Activated naive CD4-positive, alpha-beta T cell treated with anti-CD3 and anti-CD28 coated beads for 36 hours (primary cell): ENCODE measurements at places on chromosomes 11 and 22. TPM values are rescaled to one million over a fixed set of nuclear protein-coding genes. Genes with fewer than 3 reads are reported as not detected.

Gene POLDIP3
- total RNA-seq: 83.7 TPM

Gene ZNRF3
- total RNA-seq: 2.2 TPM

DNA sequence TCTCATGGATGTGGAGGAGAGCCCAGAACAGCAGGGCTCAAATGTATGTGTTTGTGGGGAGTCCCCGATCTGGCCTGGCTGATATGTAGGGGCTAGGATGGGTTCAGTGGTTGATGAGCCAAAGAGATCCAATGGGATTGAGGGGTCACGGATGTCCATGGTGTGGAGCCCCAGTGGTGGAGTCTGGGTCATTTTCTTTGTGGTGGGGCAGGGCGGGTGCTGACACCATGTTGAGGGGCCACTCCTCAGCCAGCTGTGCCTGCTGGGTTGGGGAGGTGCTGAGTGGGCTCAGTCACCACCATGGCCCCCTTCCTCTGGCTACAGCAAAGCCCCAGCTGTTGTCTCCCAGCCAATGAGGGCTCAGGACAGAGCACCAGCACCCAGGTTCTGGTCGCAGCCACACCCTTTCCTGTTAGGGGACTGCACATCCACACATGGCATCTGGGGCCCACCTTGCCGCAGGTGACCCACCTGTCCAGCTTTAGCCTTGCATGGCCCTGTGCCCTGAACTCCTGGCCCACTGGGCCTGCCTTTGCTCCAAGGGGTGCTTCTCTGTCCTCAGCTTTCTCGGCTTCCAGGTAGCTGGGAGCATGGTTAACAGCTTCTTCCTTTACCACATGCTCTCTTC is 3.2 kb upstream of the GNAZ start:
- H3K4me1 ChIP-seq: peaks cover 3% of the 10 kb centered on the region
- peaks cover 3% of the 10 kb centered on the region for H3K27me3 ChIP-seq
- no peak overlapping the region for H3K27ac ChIP-seq

GRCh38 chr22:33401291-33401690 is 343.1 kb upstream of the SYN3 start:
- H3K36me3 ChIP-seq: no peaks in the 10 kb centered on the region
- no peak for DNase-seq
- H3K27ac ChIP-seq: no peak overlapping the region

- H3K27me3 ChIP-seq: no peaks in the 10 kb centered on the region
- peak; percentile 95 for DNase-seq
- no peak overlapping the region for H3K4me3 ChIP-seq
- H3K27ac ChIP-seq: no peak overlapping the region
- H3K36me3 ChIP-seq: no peaks in the 10 kb centered on the region
- peaks cover 8% of the 10 kb centered on the region for H3K4me1 ChIP-seq
Observed at GRCh38 chr11:86456075-86456939, 81.6 kb downstream of the CCDC81 start.

- H3K27me3 ChIP-seq: no peaks in the 10 kb centered on the region
- no peak overlapping the region for H3K4me3 ChIP-seq
Observed at GRCh38 chr11:96263238-96263763, 79.7 kb downstream of the MAML2 start.

DNA sequence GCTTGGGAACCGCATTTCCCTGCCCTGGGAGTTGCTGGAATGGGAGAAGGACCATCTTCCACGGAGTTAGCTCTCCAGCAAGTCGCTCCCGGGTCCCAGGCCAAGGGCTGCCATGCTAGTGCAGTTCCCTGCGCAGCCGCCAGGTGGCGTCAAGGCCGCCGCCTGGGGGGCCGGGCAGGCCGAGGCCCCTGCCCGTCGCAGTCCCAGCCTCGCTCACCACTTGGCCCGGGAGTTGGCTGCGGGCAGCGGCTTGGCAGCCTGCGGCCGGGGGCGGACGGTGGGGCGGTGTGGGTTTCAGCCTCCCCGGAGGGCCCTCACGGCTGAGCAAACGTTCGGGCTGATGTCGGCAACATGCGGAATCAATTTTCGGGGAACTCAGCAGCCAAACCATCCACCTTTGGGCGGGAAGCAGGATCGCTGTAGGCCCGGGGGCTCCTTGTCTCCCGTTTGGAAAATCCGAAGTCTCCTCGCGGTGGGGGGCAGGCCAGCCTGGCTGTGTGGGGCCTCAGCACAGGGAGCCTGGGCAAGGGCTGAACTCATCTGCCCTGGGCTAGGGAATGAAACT is 415.1 kb downstream of the SOX6 start:
- no peaks in the 10 kb centered on the region for H3K36me3 ChIP-seq
- H3K4me1 ChIP-seq: no peaks in the 10 kb centered on the region
- no peaks in the 10 kb centered on the region for H3K27me3 ChIP-seq

Gene SCO2
- 1.1 TPM for total RNA-seq

- no peaks in the 10 kb centered on the region for H3K36me3 ChIP-seq
- no peak overlapping the region for H3K27ac ChIP-seq
- H3K27me3 ChIP-seq: no peaks in the 10 kb centered on the region
- H3K4me1 ChIP-seq: peaks cover 2% of the 10 kb centered on the region
- no peak for DNase-seq
Observed at GRCh38 chr11:39345834-39346442, 2113.5 kb downstream of the LRRC4C start.

GRCh38 chr11:17277024-17277584 is 565 bp downstream of the NUCB2 start:
- peak; percentile 57 for DNase-seq
- H3K36me3 ChIP-seq: no peaks in the 10 kb centered on the region
- H3K4me3 ChIP-seq: peak overlapping the region; percentile 75
- no peaks in the 10 kb centered on the region for H3K27me3 ChIP-seq

- H3K27ac ChIP-seq: peak overlapping the region; percentile 90
- peaks cover 2% of the 10 kb centered on the region for H3K36me3 ChIP-seq
- peak overlapping the region; percentile 32 for H3K4me3 ChIP-seq
- peaks cover 87% of the 10 kb centered on the region for H3K4me1 ChIP-seq
- H3K27me3 ChIP-seq: no peaks in the 10 kb centered on the region
- DNase-seq: peak; percentile 72
Observed at GRCh38 chr11:128323381-128323780, 264.0 kb downstream of the ETS1 start.

Gene TTC28
- total RNA-seq: 1.6 TPM

GRCh38 chr11:2581151-2581930 is 118.5 kb downstream of the KCNQ1OT1 start:
- DNase-seq: no peak
- H3K27me3 ChIP-seq: no peaks in the 10 kb centered on the region
- H3K4me3 ChIP-seq: no peak overlapping the region

DNA sequence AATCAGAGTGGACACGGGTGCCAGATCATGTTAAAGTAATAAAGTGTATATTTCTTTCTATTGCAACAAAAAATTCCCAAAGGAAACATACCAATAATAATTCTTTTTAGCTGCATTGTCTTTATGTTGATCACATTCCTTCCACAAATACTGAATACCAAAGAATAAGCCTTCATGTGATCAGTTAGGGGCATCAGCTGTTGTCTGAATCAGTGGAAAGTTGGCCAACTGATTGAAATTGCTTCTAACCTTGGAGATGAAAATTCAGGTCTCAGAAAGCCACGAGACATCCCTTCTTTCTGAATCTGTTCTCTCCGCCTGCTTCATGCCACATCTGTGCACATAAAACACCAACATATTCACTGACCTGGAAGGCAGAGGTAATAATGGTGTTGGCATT is 785.2 kb downstream of the KCNA4 start:
- no peak overlapping the region for H3K4me3 ChIP-seq
- no peak for DNase-seq
- H3K36me3 ChIP-seq: no peaks in the 10 kb centered on the region
- no peaks in the 10 kb centered on the region for H3K27me3 ChIP-seq
- H3K4me1 ChIP-seq: no peaks in the 10 kb centered on the region

DNA sequence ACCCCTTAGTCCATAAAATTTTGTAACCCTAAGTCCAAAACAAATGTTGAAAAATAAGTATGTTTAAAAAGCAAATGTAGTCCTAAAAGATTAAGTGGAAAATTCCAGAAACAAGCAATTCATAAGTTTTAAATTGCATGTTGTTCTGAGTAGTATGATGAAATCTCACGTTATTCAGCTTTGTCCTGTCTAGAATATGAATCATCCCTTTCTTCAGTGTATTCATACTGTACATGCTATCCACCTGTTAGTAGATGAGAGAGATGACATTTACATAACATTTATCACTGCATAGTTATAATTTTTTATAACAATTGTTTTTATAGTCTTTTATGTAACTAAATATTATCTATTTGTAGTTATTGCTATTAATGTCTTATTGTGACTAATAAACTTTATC is 622.3 kb upstream of the CHORDC1 start:
- H3K4me1 ChIP-seq: no peaks in the 10 kb centered on the region
- H3K4me3 ChIP-seq: no peak overlapping the region
- no peak for DNase-seq
- H3K27ac ChIP-seq: no peak overlapping the region
- no peaks in the 10 kb centered on the region for H3K27me3 ChIP-seq

Gene ACCSL
- not detected for total RNA-seq

Gene SLC37A2
- 0.67 TPM for total RNA-seq

Gene JHY
- 0.98 TPM for total RNA-seq

Gene BARX2
- total RNA-seq: 3.8 TPM

Gene SLC22A25
- not detected for total RNA-seq

DNA sequence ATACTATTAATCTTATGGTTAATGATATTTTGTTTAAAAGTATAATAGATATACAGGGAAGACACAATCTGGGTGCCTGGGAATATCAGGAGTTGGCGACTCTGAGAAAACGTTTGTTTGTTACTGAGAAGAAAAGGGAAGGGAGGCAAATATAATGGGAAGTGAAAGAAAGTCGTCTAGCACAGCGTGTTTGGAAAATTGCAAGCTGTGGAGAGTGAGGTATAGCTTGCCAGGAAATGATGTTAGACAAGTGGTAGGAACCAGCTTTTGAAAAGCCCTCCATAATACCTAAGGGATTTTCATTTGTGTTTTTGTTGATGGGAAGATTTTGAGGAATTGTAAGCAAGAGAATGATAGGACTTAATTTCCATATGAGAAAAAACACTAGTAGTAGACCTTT is 322.2 kb downstream of the LUZP2 start:
- DNase-seq: no peak
- H3K4me3 ChIP-seq: no peak overlapping the region
- no peaks in the 10 kb centered on the region for H3K27me3 ChIP-seq
- no peaks in the 10 kb centered on the region for H3K4me1 ChIP-seq

GRCh38 chr11:134460062-134460561 is 48.1 kb upstream of the B3GAT1 start:
- H3K4me3 ChIP-seq: no peak overlapping the region
- no peak for DNase-seq
- no peak overlapping the region for H3K27ac ChIP-seq
- H3K27me3 ChIP-seq: peaks cover 2% of the 10 kb centered on the region

Gene FAT3
- total RNA-seq: not detected

DNA sequence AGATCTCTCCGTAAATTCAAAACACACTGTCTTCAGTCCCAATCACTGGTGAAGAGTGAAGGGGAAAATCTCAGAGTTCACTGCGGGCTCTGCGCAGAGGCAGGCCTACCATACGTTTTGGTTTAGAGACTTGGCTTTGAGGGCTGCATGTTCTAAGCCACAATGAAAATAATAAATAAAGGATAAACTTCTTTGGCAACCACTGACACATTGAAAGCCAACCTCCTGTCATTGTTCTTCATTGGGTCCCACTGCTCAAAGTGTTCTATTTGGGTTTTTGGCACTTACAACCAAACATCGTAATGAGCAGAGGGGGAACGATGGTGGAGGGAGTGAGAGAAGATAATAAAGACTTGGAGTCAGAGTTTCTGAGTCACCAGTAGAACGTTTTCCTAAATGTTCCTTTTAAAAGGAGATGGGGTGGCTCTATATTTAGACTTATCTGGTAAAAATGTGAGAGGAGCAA is 472.9 kb downstream of the SOX6 start:
- H3K27ac ChIP-seq: no peak overlapping the region
- no peaks in the 10 kb centered on the region for H3K36me3 ChIP-seq
- no peak overlapping the region for H3K4me3 ChIP-seq
- DNase-seq: no peak
- peaks cover 7% of the 10 kb centered on the region for H3K27me3 ChIP-seq

DNA sequence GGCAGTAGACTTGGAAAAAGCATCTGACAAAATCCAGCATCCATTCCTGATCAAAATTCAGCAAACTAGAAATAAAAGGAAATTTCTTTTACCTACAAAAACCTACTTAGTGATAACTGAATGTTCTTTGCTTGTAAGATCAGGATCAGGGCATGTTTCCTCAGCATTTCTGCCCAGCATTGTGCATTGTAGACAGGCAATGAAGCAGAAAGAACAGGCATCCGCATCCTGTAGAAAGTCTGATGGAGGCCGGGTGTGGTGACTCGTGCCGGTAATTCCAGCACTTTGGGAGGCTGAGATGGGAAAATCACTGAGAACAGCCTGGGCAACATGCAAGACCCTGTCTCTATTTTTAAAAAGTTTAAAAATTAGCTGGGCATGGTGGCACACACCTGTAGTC is 32.5 kb upstream of the PANX2 start:
- H3K4me3 ChIP-seq: no peak overlapping the region
- H3K27ac ChIP-seq: no peak overlapping the region
- H3K27me3 ChIP-seq: peaks cover 6% of the 10 kb centered on the region
- DNase-seq: no peak

DNA sequence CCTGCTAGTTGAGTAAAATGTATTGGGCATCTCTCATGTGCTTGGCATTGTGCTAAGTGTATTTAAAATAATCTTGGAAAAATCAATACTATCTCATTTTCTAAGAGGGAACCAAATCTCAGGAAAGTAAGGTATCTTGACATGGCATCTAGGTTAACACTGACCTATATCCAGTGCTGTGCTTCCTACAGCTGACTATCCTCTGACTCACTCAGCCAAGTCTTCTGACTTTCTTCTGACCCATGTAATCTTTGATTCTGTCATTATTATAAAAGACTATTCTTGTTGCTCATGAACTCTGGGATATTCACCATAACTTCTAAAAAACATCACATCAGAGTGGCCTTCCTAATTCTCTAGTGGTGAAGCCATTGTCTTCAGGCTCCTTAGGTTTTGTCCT is 304.1 kb upstream of the TENM4 start:
- H3K36me3 ChIP-seq: no peaks in the 10 kb centered on the region
- H3K27ac ChIP-seq: no peak overlapping the region
- DNase-seq: no peak
- H3K27me3 ChIP-seq: no peaks in the 10 kb centered on the region

GRCh38 chr11:119989159-119989821 is 148.6 kb downstream of the TRIM29 start:
- no peak overlapping the region for H3K4me3 ChIP-seq
- H3K27ac ChIP-seq: no peak overlapping the region
- DNase-seq: no peak
- H3K36me3 ChIP-seq: no peaks in the 10 kb centered on the region
- H3K4me1 ChIP-seq: no peaks in the 10 kb centered on the region

GRCh38 chr11:129590030-129590752 is 214.5 kb downstream of the BARX2 start:
- no peaks in the 10 kb centered on the region for H3K4me1 ChIP-seq
- H3K4me3 ChIP-seq: no peak overlapping the region
- no peaks in the 10 kb centered on the region for H3K36me3 ChIP-seq
- peaks cover 8% of the 10 kb centered on the region for H3K27me3 ChIP-seq
- DNase-seq: no peak
- no peak overlapping the region for H3K27ac ChIP-seq

- peaks cover 1% of the 10 kb centered on the region for H3K4me1 ChIP-seq
- no peak overlapping the region for H3K4me3 ChIP-seq
- H3K27ac ChIP-seq: no peak overlapping the region
- H3K27me3 ChIP-seq: no peaks in the 10 kb centered on the region
- H3K36me3 ChIP-seq: peaks cover 17% of the 10 kb centered on the region
- DNase-seq: no peak
Observed at GRCh38 chr11:95883381-95883780, 40.5 kb downstream of the MTMR2 start.

- DNase-seq: no peak
- no peaks in the 10 kb centered on the region for H3K4me1 ChIP-seq
- H3K27ac ChIP-seq: no peak overlapping the region
- H3K27me3 ChIP-seq: no peaks in the 10 kb centered on the region
- no peak overlapping the region for H3K4me3 ChIP-seq
Observed at GRCh38 chr11:12029119-12029518, 20.7 kb upstream of the DKK3 start.
